ENCODE measurements at places on chromosomes 1 and 21.

DNA sequence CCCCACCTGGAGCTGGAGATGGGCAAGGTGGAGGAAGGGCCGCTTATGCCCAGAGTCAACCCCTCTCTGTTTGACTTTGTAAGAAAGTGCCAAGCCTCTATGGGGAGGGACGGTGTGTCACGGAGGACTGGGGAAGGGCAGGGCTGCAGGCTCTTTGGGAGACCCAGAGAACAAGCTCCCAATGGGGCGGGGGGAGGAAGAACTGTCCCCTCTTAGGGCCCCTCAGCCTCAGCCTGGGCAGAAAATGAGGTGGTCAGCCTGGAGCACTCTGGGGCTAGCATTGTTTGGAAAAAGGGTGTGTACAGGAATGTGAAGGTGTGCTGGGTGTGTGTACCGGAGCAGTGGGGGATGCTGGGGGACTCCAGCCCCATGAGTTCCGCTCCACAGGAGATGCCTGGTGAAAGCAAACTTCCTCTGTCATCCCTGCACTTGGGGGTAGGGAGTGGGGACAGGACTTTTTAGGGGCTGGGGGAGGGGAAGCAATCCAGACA lies 1.2 kb upstream of the INAVA start:
- no peak for DNase-seq

- no peak for DNase-seq
Observed at GRCh38 chr1:74419611-74420010, 92.8 kb downstream of the LRRC53 start.

GRCh38 chr1:247904122-247904521 lies 8.7 kb downstream of the OR2W3 start:
- no peak for DNase-seq

GRCh38 chr1:145927916-145928643 lies 796 bp upstream of the RBM8A start:
- no peak for DNase-seq

- no peak for DNase-seq
Observed at GRCh38 chr1:156910309-156910782, 10.1 kb upstream of the LRRC71 start.

DNA sequence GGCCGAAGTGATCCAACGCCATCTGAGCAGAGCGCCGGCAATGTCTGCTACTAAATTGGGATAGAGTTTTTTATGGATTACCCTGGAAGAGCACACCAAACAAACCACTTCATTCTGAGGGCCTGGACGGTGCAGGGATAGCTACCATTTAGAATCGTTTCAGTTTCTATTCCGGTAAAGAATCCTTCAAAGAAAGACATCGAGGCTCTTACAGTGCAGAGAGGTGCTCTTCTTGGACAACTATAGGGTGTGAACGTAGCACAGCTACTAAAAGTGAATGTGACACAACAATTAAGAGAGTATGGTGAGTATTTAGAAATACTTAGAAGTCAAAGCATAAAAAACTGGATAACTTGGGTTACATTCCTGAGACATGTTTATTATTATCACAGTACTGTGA lies 16.1 kb downstream of the HIVEP3 start:
- DNase-seq = no peak

DNA sequence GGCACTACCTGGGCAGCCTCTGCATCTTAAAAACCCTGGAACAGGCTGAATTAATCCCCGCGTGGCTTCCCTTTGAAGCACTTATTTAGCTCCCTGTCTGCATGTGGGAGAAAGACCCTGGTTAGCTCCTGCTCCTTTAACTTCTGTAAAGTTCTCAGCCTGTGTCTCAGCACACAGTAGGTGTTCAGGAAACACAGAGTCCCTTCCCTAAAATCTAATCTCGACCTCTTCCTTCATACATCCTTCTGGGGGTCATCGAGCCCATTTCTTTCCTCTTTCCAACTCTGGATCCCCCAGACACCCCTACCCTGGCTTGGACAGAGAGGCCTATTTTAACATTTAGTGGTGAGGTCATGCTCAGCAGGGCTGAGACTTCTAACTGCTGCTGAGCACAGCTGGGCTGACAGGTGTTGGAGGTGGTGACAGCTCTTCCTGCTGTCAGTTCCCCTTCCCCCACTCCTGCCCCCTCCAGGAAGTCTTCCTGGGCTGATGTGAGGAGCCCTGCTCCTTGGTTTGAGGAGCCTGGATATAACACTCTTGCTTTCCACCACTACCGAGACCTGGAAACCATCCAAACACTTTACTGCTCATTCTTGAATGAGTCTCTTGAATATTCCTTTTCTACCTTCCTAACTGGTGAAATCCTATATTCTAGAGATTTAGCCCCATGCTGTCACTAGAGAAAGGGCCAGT lies 5.3 kb downstream of the E2F2 start:
- DNase-seq = no peak

DNA sequence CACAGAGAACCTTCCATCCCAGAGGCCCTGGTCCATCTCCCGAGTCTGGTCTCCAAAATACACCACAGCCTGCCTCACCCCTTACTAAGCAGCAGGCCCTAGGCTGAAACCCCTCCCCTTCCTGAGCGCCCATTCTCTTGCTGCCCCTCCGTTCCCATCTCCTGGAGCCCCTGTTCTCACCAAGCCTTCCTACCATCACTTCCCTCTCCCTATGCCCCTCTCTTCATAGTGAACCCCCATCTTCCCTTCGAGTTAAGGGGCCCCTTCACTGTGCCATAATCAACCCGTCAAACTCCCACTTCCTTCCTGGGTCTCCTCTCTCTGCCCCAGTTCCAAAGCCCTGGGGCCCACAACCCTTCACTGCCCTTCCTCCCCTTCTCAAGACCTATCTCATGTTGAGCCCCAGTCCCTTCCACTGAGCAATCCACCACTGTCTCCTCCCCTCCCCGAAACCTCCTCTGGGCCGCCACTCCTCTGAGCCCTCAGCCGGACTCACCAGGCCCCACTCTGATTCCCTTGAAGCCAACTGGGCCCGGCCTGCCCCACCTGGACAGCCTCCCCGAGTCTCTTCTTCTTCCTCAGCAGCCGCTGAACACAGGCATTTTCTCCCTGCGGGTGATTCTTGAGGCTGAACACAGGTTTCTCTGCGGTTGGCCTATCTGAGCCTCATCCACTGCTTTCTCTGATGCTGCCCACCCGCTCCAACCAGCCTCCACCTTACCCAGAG lies 42.2 kb upstream of the WASF2 start:
- no peak for DNase-seq

- no peak for DNase-seq
Observed at GRCh38 chr1:248825136-248825535, 579 bp downstream of the SH3BP5L start.

- no peak for DNase-seq
Observed at GRCh38 chr1:180218806-180219765, 11.0 kb upstream of the LHX4 start.

DNA sequence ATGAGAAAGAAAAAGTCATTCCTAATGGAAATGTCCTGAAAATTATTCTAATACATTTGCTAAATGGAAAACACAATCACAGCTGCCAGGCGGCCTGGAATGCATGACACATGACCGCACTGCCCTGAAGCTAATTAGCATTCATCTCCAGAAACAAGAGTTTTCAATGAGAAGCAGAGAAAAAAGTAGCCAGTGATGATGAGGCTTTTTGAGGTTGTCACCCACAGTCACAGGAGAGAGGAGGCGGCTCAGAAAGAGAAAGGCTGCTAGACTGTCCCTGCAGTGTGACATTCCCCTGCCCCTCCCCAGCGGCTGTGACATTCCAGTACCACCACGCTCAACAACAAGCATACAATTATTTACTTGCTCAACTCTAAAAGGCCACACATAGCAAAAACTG lies 122.9 kb upstream of the KRTAP19-8 start:
- DNase-seq = no peak

DNA sequence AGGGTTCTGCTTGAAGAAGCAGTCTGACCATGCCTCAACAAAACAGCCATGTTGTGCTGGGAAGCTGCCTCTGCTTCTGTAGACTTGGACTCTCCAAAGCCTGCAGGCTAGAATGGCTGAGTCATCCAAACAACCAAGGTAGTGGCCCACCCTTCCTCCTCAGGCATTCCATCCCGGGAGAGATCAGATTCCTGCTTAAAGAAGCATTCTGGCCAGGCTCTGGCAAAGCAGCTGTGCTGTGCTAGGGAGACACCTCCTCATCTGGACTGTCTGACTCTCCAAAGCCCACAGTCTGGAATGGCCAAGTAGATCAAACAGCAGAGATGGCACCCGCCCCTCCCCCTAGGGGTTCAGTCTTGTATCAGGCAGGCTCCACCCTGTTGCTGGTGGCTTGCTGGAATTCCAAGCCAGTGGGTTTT lies 38.3 kb upstream of the F3 start:
- no peak for DNase-seq

GRCh38 chr1:9384751-9385245 lies 92.1 kb downstream of the SPSB1 start:
- DNase-seq = no peak

GRCh38 chr1:27561124-27561899 lies 42.6 kb downstream of the AHDC1 start:
- DNase-seq = no peak

GRCh38 chr1:164767752-164768402 lies 208.9 kb downstream of the PBX1 start:
- DNase-seq = no peak

GRCh38 chr1:7651203-7651602 lies 119.9 kb upstream of the VAMP3 start:
- DNase-seq = no peak

DNA sequence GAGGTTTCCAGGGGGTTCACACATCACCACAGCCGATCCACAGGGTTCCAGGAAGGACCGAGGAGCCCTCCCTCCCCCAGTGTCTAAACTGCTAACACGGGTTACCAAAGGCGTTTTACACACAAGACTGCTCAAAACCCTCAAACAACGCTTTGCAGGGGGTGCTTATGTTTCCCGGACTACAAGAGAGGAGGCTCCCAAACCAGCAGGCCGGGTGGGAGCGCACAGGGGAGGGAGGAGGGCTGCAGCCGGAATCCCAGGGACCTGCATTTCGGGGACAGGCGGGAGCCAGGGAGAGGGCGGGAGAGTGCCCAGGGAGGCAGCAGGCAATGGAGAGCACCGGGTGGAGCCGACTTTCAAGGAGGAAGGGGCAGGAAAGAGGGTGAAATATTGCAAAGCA lies 50.8 kb downstream of the ACBD3 start:
- no peak for DNase-seq

GRCh38 chr21:41304068-41304720 lies 12.4 kb upstream of the FAM3B start:
- DNase-seq = no peak

GRCh38 chr1:42259739-42260064 lies 75.3 kb downstream of the FOXJ3 start:
- no peak for DNase-seq

DNA sequence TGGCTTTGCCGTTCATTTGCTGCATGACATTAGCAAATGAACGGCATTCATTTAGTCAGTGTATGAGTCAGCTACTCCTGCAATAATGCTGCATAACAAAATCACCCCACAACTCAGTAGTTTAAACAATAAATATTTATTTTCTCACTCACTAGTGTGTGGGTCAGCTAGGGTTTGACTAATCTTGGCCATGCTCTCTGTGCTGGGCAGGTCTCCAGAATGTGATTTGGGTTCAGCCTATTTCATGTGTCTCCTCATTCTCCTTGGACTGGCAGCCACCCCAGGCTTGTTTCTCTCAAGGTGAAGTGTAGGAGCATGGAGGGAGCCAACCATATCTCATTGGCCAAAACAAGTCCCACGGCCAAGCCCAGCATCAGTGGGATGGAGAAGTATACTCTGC lies 104.3 kb downstream of the LACTBL1 start:
- DNase-seq = no peak

DNA sequence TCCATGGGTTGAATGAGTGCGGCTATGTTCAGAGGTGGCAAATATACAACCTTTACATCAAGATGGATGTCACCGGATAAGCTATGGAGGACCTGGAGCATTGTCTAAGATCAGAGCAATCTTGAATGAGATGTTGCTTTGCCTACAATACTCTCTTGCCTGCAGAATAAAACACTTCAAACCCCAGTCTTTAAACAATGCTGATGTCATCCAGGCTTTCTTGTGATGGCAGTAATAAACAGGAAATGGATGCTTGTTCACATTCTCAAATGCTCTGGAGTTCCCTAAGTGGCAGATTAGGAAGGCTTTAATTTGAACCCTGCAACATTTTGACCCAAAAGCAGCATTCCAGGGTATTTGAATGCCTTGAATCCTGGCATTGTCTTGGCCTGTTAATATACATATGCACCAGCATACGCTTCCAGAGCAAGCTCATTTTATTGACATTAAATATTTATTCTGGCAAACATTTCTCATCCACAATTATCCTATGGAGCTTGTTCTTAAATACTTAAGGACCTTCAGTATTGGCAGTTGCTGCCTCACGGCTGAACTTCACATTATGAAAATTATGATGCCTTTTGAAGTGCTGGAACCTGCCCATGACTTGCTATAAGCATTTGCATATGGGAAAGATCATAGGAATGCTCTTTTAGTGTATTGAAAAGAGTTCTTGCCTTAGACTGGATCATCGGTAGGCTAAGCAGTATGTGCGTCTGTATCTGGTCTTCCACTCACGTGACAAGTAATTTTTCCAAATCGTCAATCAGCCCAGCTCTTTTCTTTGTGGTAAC lies 422.7 kb downstream of the SIPA1L2 start:
- no peak for DNase-seq

Data from stimulated activated CD4-positive, alpha-beta T cell treated with anti-CD3 and anti-CD28 coated beads, Interleukin-15, amount 100 ng/mL, for 1 hour (primary cell).